ENCODE measurements at places on chromosomes 4 and X.

DNA sequence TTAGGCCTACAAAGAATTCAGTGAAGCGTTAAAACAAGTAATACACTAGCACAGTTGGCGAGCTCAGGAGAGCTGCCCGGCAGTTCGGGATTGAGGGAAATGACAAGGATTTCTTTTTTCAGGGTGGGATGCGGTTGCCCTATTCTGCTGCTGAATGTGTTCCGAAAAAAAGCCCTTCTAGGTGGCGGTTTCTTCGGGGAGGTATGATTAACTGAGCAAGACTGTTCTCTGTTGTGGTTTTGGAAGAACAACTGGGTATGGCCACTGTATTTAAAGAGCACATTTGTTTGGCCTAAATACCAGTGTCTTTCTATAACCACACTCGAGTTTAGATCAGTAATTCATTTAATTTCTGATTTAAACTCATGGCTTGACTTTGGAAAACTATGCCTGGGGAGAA lies 459.7 kb upstream of the FAT1 start:
- DNase-seq: no peak

DNA sequence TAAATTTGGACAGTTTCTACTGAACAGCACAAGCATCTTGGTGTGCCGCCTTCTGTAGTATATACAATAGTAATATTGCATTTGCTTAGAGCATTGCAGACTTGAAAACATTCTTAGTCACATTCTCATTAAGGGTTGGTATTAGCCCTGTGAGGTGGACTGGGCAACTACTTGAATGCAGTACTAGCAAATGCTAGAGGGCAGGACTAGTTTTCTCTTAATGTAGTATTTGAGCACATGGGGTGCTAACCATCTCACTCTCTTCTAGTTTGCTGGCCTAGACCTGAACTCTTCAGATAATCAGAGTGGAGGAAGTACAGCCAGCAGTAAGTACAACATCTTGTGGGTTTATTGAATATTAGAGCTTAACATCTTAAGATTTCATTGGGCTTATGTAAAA lies 3.2 kb downstream of the DDX3X start:
- DNase-seq: no peak

GRCh38 chrX:38661561-38661960 lies 100.2 kb downstream of the TSPAN7 start:
- no peak for DNase-seq

DNA sequence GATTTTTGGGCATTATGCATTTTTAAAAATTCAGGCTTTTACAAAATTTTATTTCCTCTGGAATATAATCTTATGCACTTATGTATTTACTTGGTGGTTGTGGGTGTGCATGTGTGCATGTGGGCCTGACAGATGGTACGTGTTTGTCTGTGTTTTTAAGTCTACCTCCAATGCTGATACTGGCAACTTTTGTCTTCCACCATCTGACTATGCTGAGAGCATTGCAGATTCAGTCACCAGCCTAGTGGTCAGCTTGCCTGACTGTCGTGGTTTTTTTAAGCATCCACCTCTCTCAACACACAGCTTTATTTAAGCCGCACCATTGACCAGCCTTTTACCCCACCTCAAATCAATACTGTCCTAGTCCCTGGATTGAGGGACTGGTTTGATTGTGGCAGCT lies 37.1 kb downstream of the FSTL5 start:
- no peak for DNase-seq

DNA sequence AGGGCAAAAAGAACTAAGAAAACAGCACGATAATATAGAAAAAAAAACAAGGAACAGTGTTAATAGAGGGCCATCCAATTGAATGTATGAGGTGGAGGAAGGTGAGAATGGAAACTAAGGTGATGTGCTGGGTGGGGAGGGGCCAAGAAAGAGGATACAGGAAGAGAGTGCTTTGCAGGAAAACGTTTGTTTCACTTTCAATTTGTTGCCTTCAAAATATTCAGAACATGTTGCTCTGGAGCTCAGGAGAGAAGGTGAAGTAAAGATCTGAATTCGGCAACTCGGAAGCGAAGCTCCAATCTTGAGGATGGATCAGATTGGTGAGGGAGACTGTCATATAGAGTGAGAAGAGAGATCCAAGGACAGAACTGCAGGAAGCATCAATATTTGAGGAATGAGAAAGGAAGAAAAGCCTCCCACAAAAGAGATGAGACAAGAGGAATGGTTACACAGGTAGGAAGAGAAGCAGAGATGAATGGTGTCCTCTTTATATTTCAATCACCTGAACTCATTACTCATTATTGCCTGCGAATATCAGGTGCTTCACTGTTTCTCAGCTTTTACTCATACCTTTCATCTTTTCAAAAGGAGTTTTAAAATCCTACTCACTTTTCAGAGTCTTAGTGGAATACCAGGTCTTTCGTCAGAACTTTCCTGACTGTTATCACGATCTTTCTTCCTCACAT lies 14.7 kb upstream of the SEC24D start:
- no peak for DNase-seq

DNA sequence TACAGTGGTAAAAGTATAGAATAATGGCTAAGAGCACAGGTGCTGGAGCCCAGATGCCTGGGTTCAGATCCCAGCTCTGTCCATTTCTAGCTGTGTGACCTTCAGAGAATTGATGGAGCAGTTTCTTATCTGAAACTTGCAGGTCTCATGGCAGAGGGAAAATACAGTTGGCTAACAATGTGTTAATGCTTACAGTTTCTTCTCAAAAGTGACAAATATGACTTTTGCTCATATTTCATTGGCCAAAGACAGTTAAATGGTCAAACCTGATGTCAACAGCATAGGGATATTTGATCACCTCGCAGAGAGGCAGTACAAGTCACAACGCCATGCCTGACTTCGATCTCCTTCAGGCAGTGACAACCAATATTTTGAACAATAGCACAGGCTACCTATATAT lies 60.2 kb upstream of the LCORL start:
- DNase-seq: no peak

DNA sequence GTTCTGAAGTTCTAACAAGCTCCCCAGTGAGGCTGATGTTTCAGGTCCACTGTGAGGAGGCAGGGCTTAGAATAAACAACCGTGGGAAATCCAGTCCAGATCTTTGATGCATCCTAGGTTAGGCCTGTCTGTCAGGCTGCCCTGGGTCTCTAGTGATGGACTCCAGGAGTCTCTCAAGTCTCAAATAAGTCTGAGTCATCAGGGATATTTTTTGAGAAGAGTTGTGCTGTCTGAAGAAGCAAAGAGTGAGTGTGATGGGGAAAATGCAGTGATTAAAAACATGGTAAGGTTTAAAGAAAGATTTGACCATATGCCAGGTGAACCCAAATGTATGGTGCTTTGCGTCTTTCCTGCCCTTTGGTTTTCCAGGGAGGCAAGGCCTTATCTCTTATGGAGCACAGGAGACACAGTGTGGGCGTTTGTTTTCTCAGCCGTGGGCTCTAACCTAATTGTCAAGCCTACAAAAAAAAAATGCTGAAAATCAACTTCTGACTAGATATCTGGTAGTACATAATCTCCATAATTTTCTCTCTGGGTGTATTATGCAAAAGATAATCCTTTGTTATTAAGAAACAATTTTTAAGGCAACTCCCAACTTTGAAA lies 100.7 kb downstream of the PTTG2 start:
- no peak for DNase-seq

GRCh38 chr4:77721073-77721472 lies 98.1 kb downstream of the CNOT6L start:
- DNase-seq: no peak

DNA sequence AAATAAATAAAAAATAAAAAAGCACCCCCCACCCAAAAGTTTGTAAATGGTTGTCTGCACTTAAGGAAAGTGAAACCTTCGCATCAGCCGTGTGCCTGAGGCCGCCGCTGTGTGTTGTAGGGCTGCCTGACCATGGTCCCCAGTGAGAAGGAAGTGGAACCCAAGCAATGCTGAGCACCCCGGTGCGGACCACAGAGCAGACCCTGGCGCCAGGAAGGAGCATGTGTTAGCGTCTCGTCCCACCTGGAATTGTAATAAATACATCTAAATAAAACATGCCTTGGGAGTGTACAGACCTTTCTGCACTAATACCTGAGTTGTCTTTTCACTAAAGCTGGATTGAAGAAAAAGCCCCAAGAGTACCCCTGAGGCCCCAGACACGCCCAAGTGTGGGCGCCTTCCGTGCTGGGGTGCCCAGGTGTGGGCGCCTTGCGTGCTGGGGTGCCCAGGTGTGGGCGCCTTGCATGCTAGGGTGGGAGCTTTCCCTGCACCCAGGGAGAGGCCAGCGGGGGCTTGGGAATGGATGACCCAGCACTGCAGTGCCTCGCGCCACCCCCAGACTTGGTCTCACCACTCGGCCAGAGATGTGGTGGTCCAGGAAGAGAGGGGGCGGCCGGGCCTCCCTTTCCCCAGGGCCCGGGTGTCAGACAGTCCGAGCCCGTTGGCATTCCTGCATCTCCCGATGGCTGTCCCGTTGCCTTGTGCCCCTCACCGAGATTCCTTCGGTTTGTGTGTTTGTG lies 33.7 kb downstream of the HTT-AS start:
- no peak for DNase-seq

DNA sequence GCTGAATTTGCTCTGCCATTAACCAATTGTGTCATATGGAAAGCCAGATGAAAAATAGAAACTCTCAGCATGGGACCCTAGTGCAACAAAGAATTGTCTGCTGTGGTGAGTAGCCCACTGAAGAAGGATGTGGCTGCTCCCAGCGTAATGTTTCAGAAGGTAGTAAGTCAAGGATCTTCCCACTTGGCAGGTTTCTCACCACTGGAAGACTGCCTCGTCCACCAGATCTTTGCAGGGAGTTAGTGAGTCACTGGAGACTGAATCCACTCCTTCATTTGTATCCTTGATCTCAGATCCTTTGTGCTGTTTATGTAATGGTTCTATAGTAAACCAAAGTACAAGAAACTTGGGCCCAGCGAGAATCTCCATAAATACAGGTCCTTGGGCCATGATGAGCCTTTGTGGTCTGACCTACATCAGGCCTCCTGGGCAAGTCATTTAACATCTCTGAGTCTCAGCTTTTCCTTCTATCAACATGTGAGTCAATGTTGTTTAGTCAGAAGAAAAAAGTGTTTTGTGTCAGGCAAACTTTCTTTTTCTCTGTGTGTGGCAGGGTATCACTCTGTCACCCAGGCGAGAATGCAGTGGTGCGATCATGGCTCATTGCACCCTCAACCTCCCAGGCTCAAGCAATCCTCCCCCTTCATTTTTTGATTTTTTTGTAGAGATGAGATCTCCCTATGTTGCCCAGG lies 78.0 kb upstream of the CCDC160 start:
- DNase-seq: no peak

DNA sequence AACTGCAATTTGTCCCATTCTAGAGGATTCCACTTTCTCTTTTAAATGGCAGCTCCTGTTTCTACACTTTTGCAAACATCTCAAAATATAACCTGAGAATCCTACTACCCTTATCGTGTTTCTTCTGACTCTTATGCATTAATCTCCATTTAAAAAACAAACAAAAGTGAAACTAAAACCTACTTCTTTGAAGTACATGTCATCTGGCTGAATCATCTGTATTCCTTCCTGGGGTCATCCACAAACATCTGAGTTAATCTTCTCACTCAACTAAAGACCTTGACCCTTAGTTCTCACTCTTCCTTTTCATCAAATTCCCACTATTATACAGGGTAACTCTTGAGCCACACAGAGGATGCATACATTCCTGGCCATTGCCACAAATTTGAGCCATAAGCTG lies 584.8 kb downstream of the PPARGC1A start:
- DNase-seq: no peak
